ENCODE measurements at places on chromosomes 1 and 21. TPM values are rescaled to one million over a fixed set of nuclear protein-coding genes. Genes with fewer than 3 reads are reported as not detected.

Gene OR2T11
- not detected for total RNA-seq

DNA sequence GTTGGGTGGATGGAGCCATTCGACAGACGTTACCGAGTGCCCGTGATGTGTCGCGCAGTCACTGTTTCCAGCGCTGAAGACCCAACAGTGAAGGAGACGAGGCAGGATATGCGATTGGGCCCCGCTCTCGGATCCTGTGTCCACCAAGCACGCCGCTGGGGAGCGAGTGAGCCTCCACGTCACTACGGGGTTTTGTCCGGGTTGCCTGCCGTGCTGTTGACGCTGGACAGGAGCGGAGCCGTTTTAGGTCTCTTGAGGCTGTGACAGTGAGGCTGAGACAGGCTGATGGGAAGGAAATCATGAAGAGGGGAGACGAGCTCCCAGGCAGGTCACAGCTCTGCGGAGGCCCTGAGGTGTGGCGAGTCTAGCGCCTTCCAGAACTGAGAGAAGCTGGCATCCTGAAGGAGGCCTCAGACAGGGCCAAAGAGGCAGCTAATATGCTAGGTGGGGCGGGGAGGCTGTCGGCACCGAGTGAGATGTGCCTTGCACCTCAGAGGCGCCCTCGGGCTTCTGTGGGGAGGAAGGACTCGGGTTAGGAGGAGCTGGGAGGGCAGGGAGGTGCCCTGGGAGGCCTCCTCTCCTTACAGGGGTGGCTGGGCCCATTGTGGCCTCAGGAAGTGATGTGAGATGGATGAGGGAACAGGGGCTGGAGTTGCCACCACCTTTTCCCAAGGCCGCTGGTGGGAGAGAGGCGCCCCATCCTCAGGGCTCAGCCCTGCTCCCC lies 196.0 kb upstream of the TMEM51 start:
- DNase-seq, result no peak

Gene PLA2G2F
- total RNA-seq, result not detected

GRCh38 chr1:151175041-151175741 lies 590 bp downstream of the TMOD4 start:
- no peak for DNase-seq
